ENCODE measurements at places on chromosomes 16 and 17.

DNA sequence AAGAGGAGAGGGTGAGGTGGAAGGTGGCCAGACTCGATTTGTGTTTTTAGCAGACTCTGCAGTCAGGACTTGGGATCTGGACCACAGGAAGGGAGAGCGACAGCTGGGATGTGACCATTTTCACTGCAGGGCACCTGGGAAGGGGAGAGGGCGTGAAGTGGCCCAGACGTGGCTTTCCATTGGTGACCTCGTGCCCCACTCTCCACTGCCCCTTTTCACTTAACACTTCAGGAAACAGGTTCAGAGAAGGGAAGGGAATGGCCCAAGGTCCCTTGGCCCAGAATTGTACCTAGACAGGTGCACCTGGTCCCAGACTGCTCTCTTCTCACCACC lies 22.9 kb upstream of the MPRIP start:
- DNase-seq, result no peak

DNA sequence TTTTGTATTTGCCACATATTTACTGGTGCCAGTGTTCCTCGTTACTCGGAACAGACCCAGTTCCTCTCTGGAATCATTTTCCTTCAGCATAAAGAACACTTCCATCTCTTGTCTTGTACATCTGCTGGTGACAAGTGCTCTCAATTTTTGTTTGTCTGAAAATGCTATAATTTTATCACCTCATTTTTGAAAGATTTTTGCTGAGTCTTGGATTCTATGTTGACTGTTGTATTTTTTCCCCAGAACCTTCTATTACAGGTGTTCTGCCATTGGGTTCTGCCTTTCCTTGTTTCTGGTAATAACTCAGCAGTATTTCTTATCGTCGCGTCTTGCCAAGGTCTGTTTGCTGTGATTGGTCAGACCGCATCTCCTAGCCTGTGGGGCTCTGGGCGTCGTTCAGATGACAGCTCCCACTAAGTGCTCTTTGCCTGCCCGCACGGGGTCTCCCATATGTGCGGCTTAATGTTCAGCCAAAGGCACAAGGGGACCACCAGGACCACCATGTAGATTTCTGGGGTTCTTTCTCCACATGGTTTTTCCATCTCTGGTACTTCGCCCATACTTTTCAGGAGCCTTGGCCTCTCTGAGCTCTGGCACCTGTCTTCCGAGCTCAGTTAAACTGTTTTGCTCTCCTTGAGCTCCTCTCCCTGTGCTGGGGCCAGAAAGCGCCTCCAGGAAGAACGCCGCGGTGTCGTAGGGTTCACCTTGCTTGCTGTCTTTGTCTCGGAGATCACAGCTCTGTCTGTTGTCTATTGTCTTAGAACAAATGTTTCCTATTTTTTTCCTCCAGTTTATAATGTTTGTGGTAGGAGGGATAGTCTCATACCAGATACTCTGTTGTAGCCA lies 80.0 kb downstream of the METRNL start:
- DNase-seq, result no peak

DNA sequence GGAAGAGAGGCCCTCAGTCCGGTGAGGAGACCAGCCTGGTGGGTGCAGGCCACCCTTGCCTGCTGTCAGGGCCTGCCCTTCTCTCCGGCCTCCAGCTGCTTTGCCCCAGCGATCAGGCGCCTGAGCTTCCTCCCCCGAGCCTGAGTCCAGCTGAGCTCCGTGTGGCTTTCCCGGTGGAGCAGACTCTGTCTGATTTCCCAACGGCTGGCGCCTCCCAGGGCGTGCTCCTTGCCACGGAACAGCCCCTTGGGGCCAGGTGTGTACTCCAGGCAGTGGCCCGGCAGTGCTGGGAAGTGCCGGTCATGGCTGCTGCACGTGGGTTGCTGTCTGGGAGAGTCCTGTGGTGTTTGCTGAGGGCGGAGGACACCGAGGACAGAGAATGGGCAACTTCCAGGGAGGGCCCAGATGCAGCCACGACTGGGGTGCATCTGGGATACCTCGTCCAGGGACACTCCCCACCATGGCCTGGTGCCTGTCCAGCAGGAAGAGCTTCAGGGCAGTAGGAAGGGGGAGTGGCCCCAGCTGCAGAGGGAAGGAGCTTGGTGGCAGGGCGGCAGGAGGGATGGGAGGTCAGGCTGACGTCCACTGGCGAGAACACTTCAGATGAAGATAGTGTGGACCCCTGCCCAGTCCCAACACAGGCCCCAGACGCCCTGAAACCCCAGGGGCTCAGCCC lies 22.5 kb downstream of the METRNL start:
- DNase-seq, result no peak

GRCh38 chr16:13138528-13138927 lies 237.1 kb downstream of the SHISA9 start:
- DNase-seq, result no peak

DNA sequence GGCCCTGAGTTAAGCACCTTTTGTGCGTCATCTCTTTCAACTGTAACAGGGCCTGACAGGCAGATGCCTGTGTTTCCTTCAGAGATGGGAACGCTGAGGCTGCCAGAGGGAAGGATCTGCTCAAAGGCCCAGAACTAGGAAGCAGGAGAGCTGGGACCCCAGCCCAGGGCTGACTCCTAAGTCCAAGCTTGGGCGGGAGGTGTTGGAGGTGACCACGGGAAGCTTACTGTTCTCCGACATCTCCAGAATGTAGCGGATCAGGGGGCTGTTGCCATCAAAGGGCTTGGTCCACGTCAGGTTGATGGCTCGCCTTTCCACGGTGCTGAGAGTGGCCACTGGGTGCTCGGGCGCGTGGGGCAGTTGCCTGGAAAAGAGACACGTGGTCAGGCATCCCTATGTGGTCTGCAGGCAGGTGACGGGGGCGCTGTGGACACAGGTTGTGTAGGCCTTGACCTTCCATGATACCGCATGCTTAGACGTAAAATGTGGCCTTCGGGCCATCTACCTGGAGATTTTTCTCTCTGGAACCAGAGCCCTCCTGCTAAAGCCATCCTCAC lies 111.4 kb upstream of the CDC42EP4 start:
- DNase-seq, result no peak

DNA sequence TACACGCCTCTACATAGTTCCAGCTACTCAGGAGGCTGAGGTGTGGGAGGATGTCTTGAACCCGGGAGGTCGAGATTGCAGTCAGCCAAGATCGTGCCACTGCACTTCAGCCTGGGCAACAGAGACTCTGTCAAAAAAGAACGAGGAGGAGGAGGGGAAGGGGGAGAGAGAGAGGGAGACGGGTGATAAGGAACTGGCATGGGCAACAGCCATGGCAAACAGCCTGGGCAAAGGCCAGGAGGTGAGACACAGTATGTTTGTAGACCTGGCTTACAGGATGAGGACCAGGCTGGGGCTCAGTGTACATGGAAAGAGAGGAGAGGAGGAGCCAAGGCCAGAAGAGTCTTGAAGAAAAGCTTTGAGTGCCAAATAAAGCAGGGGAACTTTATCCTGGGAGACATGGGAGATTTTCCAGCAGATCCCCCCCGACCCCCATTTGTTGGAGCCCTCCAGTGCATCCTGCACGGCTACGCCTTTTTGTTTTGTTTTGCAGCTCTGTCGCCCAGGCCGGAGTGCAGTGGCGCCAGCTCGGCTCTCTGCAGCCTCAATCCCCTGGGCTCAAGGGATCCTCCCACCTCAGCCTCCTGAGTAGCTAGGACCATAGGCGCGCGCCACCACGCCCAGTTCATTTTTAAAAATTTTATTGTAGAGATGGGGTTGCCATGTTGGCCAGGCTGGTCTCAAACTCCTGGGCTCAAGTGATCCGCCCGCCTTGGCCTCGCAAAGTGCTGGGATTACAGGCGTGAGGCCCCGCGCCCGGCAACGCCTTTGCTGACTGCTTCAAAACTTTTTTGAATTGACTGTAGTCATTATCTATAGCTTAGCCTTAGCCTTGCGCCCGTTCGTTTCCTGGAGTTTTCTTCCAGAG lies 1.3 kb upstream of the ALKBH5 start:
- no peak for DNase-seq

- DNase-seq, result peak; percentile 83
These were observed 1.6 kb downstream of the PITPNC1 start for GRCh38 chr17:67378454-67379250.

GRCh38 chr17:39769974-39770587 lies 32.3 kb downstream of the GRB7 start:
- peak; percentile 65 for DNase-seq

DNA sequence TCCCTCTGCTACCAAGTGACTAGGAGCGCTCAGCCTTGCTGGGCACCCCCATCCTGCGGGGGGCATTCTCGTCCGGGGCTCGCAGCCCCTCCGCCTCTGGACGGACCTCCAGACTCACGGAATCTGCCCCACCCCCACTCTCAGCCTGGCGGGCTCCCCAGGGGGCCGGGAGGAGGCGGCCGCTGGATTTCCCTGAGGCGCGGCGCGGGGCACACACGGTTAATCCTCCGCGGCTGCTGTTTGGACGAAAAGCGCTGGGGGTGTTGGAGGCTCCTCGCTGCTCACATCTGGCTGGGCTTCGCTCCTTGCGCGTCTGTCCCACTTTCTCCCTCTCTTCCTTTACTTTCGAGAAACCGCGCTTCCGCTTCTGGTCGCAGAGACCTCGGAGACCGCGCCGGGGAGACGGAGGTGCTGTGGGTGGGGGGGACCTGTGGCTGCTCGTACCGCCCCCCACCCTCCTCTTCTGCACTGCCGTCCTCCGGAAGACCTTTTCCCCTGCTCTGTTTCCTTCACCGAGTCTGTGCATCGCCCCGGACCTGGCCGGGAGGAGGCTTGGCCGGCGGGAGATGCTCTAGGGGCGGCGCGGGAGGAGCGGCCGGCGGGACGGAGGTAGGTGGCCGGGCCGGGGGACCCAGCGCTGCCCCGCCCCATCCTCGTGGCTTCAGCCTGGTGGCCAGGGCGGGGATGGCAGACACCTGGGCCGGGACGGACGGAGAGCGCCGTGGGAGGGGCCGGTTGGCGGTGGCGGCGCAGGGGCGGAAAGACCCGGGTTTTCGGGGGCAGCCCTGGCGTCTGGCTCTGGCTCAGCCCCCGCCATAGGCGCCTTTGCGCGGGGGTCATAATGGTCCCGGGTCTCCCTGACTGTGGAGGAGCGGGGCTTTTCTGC lies at the start of gene C1QTNF1:
C1QTNF1 (plus strand) TSS at position 284 of the 886 bp plus-strand sequence. CDS start 19,800 bp downstream, outside the sequence.
- DNase-seq, result peak; percentile 49

DNA sequence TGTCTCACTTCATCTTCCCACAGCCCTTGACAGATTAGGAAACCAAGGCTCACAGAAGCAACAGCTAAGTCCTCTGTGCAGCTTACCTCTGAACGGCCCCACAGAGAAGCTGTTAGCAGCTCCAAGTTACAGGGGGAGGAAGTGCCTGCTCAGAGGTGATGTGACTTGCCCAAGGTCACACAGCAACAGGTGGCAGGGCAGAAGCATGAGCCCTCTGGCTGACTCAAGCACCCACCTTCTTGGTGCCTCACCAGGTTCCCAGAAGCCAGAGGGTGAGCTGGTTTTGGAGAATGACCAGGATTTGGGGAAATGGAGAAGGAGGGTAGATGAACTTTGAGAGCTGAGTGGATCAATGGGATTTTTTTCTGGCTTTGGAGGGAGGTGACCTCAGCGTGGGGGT lies 14.0 kb upstream of the RAI1 start:
- no peak for DNase-seq

- DNase-seq, result no peak
These were observed 19.6 kb downstream of the ADGRG5 start for GRCh38 chr16:57562066-57562465.

DNA sequence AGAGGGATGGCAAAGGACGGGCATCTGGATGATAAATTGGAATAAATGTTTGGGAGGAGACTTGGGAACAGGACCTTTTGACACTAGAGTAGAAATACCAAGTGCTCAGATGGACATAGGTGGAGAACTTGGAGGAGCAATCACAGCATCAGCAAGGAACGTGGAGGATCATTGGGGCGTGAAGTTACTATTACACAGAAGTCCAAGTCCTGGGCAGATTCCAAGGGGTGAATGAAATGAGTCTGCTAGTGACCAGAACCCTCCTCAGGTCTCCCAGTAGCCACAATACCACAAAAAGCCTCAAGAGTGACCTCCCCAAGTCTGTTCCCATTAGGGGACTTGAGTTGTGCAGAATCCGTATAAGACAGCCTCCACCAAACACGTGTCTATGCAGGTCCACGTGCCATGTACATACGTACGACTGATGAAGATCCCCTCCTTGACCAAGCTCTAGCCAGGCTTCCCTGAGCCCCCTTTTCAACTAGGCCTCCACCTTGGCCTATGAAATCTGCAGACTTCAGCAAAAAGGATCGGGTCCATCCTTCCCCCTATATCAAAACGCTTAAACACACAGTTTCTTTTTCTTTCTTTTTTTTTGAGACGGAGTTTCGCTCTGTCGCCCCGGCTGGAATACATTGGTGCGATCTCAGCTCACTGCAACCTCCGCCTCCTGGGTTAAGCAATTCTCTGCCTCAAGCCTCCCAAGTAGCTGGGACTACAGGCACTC lies 2.2 kb downstream of the C17orf67 start:
- DNase-seq, result no peak

DNA sequence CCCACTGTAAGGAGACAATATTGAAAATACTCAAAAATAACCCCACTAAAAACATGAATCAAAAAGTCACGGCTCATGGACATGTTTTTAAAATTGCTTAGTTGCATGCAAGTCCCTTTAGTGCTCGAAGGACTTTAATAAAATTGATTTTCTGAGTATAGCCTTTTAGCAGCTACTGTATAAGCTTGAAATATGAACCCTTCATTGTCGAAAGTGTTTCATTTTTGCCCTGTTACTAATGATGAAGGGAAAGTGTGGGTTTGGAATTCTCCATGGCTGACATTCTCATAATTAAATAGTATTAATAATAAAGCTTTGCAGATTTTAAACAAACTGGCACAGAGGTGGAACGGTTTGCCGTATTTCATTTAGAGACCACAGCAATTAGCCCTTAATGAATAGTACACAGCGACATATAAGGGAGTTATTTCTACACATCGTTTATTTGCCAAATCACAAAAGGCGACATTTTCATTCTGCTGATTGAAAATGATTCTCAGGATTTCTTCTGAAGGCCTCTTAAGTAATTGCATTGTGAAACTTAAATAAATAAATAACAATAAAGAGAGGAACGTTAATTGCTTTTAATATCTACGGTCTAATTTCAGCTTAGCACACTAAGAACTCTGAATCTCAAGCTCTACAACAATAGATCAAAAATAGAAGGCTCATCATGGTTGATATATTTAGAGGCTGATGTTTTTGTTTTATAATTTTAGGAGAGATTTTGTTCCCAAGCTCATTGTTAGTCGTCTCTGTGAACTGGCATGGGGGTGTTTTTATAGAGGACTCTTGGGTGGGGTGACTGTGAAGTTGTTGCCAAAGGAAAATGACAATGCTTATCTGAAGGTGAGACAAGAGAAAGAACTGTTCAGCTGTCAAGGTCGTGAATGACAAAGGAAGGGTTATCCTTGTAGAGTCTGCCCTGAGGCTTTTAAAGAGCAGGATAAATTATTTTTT lies 60.6 kb downstream of the IRX6 start:
- no peak for DNase-seq

DNA sequence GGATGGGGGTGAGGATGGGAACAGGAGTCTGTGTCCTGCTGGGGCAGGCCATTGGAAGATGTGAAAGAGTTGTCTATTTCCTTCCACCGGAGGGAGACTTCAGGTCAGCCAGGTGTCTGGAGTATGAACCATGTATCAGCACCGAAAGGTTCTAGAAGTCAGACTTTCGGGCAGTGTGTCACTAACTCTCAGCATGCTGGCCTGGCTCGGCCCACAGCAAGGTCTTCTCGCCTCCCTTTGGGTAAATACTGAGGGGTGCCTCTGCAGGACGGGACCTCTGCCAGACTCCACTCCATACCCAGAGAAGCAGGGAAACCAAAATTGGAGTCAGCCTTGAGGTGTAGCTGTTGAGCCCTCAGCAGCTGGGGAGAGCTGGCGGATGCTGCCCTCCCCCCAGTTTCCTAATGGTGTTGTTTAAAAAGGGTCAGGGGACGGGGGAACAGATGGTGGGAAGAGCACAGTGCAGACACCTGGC lies 507 bp downstream of the CIITA start:
- no peak for DNase-seq

Data from activated naive CD4-positive, alpha-beta T cell treated with anti-CD3 and anti-CD28 coated beads, Interleukin-2, amount 50 U/mL, for 16 hours (primary cell).